ENCODE measurements at places on chromosomes 5 and 9.
A peak's percentile ranks its signal among the peaks of the same experiment; 100 is the strongest.

DNA sequence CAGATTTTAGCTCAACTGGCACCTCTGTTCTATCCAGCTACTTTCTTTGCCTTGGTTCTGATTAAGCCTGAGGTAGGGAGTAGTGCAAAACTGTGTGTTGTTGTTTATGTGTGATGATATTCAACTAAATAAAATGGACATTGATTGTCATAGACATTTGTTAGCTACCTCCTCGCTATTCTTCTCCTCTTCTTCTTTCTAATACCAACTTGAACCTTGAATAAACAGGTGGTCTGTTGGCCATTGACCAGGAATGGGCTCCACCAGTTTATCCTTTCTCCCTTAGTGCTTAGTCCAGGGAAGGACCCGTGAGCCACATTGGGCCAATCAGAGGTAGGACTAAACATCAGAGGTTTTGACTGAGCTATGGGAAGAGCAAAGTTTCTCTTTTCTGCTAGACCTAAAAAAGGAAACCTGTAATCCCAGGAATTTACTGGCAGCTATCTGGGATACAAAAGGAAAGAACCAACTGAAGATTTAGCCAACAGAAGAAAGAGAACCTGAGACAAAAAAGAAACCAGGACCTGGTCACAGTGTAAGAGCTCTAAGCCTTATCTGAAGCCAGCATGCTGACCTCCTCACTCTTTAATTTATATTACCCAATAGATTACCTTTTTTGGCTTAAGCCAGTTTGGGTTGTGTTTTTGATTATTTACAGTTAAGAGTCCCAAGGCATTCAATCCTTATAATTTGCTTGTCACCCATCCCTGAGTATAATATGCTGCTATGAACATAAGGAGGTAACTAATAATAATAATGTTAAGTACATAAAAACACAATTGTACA, 5.3 kb upstream of the RNF145 start:
- no peak for DNase-seq

DNA sequence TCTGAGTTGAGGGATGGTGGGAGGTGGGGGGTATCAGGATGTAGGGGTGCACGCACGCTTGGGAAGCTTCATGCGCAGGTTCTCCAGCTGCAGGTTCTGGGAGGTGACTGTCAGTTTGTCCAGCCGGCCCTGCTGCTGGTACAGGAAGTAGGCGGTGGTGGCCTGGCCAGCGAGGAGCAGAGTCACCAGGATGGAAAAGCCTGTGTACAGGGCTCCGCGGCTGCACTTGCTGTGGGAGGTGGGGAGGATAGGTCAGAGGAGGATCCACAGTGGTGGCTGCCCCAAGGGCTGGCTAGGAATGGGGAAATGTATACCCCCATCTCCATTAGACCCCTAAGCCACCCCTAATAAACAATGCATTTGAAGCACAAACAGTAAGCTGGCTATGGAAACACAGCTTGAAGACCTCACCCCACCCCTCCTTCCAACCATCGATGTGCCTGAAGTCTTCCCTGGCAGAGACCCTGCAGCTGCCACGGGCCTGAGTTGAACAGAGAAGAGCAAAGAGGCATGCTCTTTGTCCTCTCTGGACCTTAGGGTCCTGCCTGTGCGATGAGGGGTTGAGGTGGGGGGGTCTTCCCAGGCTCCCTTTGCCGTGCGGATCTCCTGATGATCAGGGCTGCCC, 5.5 kb downstream of the CD74 start:
- no peak for DNase-seq

- DNase-seq: no peak
Measured at GRCh38 chr5:176618783-176619182, 8.8 kb upstream of the GPRIN1 start.

GRCh38 chr9:136979769-136980587, 2.7 kb downstream of the PTGDS start:
- DNase-seq: no peak

DNA sequence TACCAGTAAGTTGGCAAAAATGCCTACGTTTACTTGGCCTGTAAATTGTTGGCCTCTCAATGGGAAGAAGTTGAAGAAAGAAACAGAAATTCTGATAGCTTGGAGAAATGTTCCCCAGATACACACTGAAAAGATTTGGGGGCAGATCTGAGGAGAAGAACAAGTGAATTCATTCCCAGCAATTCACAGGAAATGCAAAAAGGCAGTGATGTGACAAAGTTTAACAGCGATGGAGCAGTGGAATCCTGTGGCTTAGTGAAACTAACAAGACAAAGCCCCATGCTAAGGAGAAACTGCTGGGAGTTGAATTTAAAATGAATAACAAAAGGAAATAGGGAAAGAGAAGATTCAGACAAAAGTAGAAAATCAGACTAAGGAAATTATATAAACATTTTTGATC, 213.2 kb upstream of the EDIL3 start:
- no peak for DNase-seq

GRCh38 chr5:31100047-31100575, 93.4 kb upstream of the CDH6 start:
- no peak for DNase-seq

DNA sequence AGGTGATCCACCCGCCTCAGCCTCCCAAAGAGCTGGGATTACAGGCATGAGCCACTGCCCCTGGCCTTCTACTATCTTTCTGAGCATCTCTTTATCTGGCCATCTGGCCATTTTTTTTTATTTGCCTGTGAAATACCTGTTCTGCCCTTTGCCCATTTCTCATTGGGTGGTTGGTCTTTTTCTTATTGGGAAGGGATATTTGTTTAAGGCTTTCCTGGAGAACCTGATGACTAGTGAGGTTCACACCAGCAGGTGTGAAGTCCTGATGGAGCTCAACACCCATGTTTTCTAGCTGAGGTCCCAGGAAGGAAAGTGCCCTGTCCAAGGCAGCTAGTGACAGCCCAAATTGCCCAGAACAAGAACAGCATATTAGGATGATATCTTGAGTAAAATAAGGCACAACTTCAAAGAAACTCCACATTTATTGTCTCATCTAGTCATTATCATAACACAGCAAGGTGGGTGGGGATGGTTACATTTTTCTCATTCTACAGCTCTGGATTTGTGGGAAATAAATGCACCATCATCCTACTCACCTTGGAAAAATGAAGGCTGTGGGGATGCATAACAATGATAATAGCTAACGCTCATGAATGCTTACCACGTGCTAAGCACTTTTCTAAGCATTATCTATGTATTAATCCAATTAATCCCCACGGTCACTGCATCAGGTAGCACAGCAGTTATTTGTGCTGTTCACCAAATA, 20.3 kb downstream of the SLC36A3 start:
- no peak for DNase-seq

GRCh38 chr9:15377625-15378540, 44.8 kb upstream of the SNAPC3 start:
- DNase-seq: peak; percentile 41

GRCh38 chr9:26814799-26815198, 77.8 kb downstream of the CAAP1 start:
- DNase-seq: no peak

GRCh38 chr5:180139731-180140055, 68.1 kb upstream of the RNF130 start:
- no peak for DNase-seq

DNA sequence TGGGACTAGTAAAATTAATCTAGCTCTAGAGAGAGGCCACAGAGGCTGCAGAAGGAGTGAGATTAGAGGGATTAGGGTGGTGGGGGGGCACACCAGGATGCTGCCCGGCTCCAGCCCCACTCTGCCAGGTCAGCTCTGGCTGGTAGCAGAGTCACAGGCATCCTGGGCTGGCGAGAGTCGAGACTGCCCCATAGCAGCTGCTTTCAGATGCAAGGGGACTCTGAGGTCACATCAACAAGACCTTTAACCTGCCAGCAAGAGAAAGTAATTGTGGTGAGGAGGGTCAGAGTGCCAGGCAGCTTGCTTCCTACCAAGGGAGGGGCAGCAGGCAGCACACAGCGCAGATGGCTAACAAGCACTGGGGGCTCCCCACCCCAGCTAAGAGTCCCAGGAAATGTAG, 7.5 kb downstream of the EPB41L4B start:
- DNase-seq: no peak

GRCh38 chr9:128190013-128190412, 1.4 kb downstream of the CIZ1 start:
- DNase-seq: no peak

GRCh38 chr9:76150013-76150412, 244.2 kb downstream of the RFK start:
- no peak for DNase-seq

DNA sequence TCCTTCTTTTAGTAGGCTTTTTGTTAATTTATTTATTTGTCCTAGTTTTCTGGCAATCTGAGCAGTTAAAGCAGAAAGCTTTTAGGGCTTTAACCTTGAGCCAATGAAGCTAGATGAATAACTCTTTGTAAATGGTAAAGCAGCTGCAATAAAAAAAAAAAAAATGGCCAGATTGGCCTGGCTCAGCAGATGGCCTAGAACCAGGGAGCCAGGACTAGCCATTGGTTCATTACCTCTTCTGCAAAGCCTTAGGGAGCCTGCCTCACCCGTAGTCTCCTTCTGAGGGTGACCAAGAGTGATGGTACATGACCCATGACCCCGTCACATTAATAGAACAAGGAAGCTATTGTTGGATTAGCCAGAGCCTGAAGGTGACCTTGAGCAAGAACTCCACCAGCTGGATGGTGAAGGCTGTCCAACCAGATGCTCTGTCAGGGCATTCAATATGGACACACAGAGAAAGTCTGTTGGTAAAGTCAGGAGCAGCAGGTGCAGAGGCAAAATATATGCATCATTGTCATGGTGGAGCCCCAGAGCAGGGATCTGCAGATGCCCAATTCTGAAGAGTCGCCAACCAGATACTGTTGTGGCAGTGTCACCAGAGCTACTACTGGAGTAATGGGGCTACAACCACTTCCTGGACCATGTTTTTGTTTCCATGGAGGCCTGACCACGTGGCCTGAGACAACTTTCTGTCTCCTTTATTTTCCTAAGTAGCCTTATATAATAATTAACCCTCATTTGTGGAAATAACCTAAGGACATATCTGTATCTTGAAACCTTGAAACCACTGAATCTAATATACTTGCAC, 100.7 kb downstream of the MTX3 start:
- DNase-seq: no peak

GRCh38 chr5:149161026-149161687, 19.9 kb downstream of the ABLIM3 start:
- no peak for DNase-seq

DNA sequence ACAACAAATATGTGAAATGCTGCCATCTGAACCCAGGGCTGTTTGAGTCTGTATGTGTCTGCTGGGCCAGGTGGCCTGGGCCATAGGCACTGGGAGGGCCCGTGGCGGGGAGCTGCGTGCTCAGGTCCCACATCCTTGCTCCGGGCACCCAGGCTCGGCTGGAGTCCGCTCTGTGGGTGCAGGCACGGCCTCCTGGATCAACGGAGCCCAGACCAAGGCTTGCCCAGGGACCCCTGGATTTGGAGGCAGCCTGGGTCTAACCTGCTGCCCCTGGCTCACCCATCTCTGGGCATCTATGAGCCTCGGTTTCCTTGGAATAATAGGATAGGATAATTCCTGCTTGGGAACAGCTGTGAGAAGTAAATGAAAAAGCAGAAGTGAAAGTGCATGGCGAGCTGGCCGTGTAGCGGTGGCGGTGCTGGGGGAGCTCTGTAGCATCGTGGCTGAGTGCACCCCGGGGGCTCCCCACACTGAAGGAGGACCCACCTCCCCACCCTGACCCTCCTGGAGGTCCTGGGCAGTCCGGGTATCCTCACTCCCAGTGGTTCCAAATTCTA, 1.2 kb downstream of the CDHR2 start:
- no peak for DNase-seq

GRCh38 chr9:78163834-78164233, 72.0 kb upstream of the CEP78 start:
- no peak for DNase-seq

Data from EH (cell line).